Stimulated activated CD4-positive, alpha-beta T cell treated with anti-CD3 and anti-CD28 coated beads, Interleukin-15, amount 100 ng/mL, for 24 hours (primary cell): ENCODE measurements at places on chromosomes 3 and 15.

GRCh38 chr15:96160800-96161199 is 169.7 kb upstream of the NR2F2 start:
- DNase-seq = no peak

DNA sequence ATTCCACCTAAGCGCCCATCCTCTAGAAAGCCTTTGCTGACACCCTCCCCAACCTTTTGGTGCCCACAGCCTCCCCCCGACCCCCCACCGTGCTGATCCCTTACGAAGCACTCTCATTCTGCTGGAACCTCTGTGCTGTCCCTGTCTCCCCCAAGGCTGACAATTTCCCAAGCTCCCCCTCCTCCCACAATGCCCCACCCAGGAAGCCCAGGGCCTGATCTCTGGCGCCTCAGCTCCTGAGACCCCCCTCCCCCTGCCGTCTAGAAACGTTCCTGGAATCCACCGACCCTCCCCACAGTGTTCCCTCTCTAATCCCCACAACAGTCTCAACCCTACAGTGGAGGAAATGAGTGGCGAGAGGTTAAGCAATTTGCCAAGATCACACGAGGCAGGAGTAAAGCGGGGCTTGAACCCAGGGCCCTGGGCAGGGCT is 18.3 kb downstream of the MYL3 start:
- DNase-seq = no peak

DNA sequence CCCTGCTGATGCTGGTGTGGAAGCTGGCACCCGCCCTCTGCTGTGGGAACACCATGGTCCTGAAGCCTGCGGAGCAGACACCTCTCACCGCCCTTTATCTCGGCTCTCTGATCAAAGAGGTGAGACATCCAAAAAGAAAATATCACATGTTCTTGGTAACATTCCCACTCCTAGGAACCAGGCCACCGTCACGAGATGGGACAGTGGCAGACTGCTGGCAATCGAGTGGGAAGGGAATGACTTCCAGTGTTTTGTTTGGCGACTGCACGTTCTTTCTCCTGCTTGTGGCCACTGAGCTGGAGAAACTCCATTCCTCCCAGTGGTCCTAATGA is 14.3 kb downstream of the ALDH1A3 start:
- no peak for DNase-seq

GRCh38 chr3:197580253-197580691 is 24.5 kb upstream of the BDH1 start:
- no peak for DNase-seq

DNA sequence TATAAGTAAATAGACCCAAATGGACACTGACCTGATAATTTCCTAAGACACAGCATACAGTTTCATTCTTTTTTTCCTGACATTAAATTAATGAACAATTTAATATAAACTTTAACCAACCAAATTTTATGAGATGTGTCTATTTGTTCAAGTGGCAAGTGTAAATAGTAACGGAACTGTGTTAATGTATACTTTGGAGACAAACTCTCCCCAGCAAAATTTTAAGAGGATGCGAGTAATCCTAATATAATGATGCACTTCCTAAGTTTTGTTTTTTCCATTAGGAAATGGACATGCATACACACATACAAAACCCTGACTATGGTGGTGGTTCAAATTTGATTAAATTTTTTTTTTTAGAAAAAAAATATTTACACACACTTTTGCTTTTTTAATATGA is 38.5 kb upstream of the MYH15 start:
- DNase-seq = no peak

GRCh38 chr15:43275740-43276562 is 9.2 kb upstream of the TGM5 start:
- DNase-seq = no peak

GRCh38 chr3:123150449-123151215 is 51.1 kb upstream of the SEC22A start:
- no peak for DNase-seq

DNA sequence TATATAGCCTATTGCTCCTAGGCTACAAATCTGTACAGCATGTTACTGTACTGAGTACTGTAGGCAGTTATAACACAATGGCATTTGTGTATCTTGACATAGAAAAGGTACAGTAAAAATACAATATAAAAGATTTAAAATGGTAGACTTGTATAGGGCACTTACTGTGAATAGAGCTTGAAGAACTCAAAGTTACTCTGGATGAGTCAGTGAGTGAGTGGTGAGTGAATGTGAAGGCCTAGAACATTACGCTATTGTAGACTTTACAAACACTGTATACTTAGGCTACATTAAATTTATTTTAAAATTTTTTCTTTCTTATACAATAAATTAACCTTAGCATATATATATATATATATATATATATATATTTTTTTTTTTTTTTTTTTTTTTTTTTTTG is 140.0 kb upstream of the UBE2E1 start:
- DNase-seq = no peak

DNA sequence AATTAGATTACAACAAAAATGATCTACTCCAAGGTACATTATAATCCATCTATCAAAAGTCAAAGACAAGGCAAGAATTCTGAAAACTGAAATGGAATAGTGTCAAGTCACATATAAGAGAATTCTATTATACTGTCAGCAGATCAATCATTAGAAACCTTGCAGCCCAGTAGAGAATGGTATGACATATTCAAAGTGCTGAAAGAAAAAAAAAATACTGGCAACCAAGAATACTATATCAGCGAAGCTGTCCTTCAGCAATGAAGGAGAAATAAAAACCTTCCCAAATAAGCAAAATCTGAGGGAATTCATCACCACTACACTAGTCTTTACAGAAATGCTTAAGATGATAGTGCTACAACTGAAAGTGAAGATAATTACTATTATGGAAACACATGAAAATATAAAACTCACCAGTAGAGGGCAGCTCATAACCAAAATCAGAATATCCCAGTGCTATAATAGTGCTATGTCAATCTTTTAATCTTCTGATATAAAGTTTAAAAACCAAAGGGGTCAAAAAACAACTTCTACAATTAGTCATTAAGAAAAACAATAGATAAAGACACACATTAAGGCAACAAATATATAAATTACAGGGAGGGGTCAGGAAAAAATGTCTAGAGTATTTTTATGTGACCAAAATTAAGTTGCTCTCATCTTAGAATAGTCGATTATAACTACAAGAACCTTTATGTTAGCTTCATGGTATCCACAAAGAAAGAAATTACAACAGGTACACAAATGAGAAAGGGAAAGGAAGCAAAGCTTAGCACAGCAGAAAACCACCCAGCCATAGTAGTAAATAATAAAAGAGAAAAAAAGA is 190.7 kb upstream of the CNTN6 start:
- DNase-seq = no peak

DNA sequence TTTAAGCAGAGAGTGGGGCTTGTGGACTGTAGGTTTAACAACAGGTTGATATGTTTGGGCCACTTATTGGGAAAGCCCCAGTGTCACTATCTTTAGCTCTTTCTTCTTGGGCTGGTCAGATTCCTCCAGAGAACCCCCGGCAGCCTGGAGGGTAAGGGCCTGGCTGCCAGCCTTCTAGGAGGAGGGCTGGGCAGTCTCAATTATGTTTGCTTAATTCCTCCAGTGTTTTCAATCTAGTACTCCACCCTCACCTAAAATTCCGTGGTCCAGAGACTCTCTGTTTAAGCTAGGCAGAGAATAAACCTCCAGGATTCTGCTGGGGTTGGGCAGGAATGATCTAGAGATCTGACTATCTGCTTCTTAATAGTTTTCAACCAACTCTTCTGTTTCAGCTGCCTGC is 5.3 kb downstream of the ASB14 start:
- DNase-seq = no peak

- no peak for DNase-seq
Observed at GRCh38 chr15:78133801-78134200, 2.6 kb upstream of the CIB2 start.

DNA sequence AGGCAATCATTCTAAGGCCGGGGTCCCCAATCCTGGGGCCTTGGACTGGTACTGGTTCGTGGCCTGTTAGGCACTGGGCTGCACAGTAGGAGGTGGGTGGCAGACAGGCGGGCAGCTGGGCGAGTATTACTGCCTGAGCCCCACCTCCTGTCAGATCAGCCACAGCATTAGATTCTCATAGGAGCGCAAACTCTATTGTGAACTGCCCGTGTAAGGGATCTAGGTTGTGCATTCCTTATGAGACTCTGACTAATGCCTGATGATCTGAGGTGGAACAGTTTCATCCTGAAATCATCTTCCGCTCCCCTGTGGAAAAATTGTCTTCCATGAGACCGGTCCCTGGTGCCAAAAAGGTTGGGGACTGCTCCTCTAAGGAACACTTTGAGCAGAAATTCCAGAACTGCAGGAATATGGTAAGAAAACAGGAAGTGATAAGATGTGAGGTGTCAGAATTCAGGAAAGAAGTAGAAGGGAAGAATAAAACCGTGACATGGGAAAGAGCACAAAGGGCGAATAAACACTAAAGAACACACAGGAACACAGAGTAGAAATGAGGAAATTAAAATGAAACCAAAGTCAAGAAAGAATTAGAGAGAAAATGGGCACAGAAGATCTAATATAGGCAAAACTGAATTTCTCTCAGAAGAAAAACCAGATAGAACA is 57.6 kb downstream of the PDCD6IP start:
- DNase-seq = no peak

DNA sequence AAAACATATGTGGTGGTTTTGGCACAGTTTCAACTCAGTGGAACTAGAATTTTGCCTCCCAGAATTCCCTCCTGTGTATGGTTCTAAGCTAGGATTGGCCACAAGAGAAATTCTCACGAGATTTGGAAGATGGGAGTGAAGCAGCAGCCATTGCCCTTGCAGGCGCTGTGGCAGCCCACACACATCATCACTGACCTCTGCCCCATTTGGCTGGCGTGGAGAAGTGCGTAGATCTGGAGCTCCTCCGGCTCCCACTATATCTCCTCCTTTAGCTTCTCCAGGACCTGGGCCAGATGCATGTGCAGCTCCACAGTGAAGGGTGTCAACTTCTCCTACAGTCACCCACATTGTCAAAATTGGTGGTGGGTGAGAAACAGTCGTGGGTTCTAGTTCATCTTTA is 199.6 kb downstream of the EFHB start:
- DNase-seq = no peak

DNA sequence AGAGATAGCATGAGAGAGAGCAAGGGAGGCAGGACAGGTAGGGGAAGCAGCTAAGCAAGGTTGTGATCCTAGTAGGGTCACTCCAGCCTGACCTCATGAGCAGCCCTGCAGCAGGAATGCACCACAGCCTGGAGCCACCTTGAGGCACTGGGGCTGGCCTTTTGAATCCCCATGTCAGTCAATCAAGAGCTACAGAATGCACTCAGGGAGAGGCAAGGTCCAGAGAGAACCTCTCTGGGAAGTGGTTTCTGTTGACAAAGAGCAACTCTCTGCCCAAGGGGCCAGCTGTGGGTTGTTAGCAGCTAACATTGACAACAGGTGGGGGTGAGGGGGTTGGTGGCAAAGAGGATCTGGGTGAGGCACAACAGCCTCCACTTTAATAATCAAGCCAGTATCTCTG is 54.6 kb downstream of the TRANK1 start:
- no peak for DNase-seq

DNA sequence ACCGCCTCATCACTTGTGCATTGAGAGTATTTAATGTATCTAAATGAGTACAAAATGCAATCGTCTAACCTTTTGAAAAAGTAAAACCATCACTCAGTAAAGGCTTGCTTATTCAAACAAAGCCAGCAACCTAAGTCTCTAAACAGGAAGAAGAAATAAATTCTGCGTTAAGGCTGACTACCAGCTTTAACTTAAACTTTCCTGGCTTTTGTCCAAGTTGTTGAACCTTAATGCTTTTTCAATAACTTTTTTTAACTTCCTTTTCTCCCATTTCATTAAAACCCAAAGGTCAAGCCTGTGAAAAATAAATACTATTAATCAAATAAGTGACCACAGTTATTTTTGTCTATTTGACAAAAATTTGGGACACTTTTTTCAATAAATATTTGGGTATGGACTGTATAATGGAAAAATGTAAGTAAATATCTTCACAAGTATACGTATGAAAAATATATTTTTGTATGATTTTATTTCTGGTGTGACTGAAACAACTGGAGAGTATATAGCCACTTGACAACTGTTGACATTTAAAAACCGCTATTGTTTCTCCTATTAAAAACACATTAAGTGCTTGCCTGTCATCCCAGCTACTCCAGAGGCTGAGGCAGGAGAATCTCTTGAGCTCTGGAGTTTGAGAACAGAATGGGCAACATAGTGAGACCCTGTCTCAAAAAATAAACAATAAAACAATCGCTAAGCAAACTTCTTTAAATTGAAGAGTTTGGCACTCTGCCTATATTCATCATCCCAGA is 2.9 kb downstream of the KLHL24 start:
- no peak for DNase-seq

GRCh38 chr3:174620138-174620537 is 239.0 kb upstream of the NAALADL2 start:
- no peak for DNase-seq

- DNase-seq = no peak
Observed at GRCh38 chr3:187702507-187703033, at the start of gene RTP2. Gene RTP2, minus strand, starts transcription at chr3:187702557. Its CDS starts 429 bp downstream, at chr3:187702128.

GRCh38 chr3:70276901-70277300 is 35.5 kb downstream of the MDFIC2 start:
- DNase-seq = no peak

DNA sequence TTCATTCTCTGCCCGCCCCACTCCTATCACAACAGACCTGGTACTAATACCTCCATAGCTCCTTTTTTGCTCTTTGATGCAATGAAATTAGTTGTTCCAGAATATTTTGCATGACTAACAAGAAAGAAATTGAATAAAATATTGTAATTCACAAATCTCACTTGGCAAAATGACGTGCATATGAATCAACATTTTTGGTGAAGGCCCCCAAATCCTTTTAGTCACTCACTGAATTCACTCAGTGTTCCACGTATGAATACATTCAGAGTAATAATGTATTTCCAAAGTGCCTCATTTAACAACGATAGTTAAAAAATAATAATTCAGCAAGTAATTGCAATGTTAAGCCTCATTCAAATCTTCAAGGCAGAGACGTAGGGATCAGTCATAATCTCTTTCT is 148.6 kb upstream of the STRIT1 start:
- no peak for DNase-seq

GRCh38 chr3:180274536-180274935 is 237.8 kb upstream of the PEX5L start:
- no peak for DNase-seq

GRCh38 chr3:185151964-185152409 is 873 bp downstream of the C3orf70 start:
- DNase-seq = no peak

GRCh38 chr15:45747426-45747825 is 112.6 kb downstream of the SQOR start:
- no peak for DNase-seq
